ENCODE measurements at places on chromosomes 4 and X. TPM values are rescaled to one million over a fixed set of nuclear protein-coding genes. Genes with fewer than 3 reads are reported as not detected.

GRCh38 chr4:124641715-124642381 is 70.7 kb downstream of the ANKRD50 start:
- no peak for DNase-seq

- DNase-seq: no peak
Observed at GRCh38 chr4:123606336-123606735, 209.7 kb downstream of the SPRY1 start.

DNA sequence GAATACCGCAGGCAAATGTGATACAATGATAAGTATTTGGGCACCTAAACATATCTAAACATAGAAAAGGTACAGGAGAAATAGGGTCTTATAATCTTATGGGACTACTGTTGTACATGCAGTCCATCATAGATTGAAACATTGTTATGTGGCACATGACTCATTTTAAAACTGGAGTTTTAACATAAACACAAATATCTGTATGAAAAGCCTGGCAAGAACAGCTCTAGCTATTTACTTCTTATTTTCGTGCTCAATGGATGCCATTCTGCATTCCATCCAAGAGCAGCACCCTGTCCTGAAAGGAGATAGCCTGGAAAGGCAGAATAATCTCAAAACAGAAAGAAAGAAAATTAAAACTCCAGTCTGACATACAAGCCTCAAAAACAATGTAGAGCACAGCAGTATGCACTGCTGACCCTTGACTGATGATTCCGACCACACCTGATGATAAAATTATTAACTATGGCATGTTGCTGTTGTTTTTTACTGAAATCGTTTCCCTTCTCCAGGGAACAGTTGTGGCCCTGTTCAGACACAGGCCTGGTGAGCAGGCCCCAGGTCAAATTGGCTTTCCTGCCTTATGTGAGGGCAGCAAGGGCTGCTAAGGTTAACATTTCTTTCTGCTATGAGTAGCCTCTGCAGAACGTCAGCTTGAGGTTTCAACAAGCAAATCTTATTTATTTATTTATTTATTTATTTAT is 152.7 kb downstream of the APBB2 start:
- no peak for DNase-seq

GRCh38 chr4:181702864-181703495 is 540.2 kb upstream of the TENM3 start:
- DNase-seq: no peak

DNA sequence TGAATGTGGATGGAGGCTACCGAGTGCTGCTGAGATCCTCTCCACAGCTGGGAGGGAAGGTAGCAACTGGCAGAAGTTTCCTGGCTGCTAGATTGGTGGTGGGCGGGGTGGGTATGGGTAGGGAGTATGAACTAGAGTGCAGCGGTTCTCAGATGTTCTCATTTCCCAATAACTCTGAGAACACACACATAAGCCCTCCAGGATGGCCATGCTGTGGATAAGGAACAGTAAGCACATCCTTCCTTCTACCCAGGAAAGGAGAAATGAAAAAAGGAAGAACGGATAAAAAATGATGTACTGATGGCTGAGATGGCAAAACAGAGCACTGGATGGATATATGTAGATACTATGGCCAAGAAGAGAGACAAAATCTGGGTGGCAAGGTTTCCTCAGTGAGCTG is 116.0 kb downstream of the ZNF827 start:
- no peak for DNase-seq

DNA sequence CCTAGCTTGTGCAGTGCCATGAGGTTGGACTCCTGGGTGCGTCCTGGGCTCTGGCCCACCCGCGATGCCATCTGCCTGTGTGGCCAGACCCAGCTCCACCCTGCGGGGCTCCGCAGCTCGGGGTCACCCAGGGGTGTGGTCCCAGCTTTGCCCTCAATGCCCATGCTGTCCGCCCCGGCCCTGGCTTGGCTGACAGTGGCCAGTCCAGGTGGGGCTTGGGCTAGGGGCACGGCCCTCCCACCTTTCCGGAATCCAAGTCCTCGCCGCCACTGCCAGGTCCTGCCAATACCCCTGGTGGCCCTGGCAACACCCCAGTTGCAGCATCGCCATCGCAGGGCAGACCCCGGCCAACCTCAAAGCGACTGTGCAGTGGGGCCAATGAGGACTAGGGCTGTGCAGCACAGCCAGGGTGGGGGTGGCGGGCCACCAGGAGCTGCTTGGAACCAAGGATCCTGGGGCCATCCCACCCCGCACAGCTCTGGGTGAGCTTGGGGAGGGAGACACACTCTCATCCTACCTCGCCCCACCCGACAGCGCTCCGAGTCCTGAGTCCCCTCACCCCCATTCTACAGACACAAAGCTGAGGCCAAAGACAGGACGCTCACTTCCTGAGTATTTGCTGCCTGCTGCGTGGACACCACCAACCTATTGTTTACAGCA is 80.9 kb downstream of the ZNF718 start:
- no peak for DNase-seq

GRCh38 chr4:24372341-24372740 is 212.0 kb downstream of the DHX15 start:
- no peak for DNase-seq

- DNase-seq: no peak
Observed at GRCh38 chrX:123736333-123736921, 3.6 kb upstream of the THOC2 start.

DNA sequence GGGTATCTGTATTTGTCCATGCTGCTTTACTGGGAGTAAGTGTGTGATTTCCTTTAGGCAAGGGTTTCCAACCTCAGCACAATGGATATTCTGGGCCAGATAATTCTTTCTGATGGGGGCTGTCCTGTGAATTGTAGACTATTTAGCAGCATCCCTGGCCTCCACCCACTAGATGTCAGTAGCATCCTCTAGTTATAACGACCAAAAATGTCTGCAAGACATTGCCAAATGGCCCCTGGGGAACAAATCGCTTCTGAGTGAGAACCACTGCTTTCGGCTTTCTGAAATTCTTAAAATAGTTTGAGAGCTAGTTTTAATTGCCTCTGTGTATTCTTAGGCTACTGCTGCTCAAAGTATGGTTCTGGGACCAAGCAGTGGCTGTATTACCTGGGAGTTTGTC is 81.2 kb upstream of the GPM6B start:
- no peak for DNase-seq

DNA sequence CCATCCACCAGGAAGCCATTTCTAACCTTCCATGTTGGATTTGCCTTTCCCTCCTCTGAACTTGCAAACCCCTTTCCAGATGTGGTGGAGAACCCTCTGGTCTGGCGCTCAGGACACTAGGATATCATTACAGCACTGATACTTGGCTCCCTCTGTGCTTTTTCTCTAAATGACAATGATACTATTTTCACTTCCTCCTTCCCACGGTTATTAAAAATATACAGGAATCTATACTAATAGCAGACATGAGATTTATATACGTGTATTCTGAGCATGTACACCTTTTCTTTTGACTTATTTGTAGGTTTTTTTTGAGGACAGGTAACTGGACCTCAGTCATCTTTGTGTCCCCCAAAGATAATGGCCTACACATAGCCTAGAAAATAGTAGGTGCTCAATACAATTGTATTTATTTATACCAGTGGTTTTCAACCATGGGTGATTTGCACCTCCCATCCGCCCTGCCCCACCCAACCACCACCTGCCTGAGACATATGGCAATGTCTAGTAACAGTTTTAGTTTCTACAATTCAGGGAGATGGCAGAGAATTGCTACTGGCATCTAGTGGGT is 60.4 kb upstream of the PLAC8 start:
- no peak for DNase-seq

DNA sequence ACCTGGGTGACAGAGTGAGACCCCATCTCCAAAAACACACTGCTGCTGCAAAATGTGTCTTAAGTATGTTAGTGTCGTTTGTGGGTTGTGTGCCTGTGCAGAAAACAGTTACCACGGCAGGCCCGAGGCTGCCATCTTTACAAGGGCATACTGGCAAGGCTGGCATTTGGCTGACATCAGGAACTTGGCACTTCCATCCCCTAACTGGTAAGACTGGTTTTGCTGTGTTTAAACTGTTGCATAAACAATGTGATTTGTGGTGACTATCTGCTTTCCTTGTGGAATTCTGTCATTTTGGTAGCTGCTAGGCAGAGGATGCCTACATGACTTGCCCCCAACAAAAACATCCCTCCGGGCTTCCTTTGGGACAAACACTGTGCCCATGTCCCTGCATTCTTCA is 12.3 kb downstream of the LRP2BP start:
- DNase-seq: no peak

DNA sequence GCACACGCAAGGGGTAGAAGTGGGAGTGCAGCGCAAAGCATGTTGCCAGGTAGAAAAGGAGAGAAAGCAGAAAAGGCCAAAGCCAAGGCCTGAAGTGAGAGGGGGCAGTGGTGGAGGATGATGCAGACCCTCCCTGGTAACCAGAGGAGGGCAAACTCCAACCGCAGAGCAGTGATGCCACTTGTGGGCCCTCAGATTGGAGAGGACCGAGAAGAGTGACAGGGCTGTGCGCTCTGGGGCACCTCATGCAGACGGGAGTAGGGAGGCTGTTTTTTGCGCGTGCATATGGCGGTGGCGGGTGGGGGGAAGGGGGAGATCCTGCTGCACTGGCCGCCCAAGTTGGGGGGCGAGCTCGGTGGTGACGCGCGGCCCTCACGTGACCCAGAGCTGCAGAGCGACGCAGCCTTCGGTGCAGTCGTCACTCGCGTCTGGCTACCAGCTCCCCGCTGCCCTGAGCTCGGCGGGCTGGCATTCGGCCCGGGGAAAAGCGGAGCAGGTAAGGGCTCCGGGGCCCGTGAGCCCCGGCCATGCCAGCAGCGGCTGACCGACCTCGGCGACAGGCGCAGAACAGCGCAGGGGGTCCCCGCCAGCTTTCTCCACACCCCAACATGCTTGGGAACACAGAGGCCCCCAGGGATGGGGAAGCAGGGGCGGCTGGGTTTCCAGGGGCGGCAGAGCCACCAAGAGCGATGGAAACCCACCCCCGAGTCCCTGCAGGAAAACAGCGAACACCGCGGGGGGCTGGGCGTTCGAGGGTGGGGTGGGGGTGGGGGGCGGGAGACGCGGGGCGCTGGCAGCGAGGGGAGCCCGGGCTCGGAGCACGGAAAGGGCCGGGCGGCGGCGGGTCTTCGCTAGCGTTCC is at the start of gene BEX3:
TSS of gene BEX3 (plus strand) at position 421 of the 861 bp plus-strand sequence. CDS start 984 bp downstream, outside the sequence.
- DNase-seq: peak; percentile 76

GRCh38 chrX:124720532-124720931 is 374.2 kb downstream of the SH2D1A start:
- no peak for DNase-seq

- DNase-seq: no peak
Observed at GRCh38 chr4:80613470-80613869, 277.9 kb downstream of the CFAP299 start.

DNA sequence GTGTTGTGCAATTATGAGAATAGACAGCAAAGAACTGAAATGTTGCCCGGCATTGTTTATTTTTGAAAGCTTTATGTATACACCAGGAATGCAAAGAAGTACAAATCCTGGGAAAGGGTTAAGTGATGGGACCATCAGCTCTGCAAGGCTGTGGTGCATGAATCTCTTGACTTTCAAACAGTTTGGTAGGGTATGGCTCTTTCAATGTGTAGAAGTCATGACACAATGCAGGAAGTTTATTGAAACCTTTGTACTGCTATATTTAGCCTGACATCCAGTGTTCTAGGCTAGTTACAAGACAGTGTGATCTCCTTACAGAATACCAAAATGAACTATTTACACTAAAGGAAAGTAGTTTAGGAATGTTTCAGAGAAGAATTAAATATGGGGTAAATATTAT is 206.8 kb upstream of the HAND2 start:
- DNase-seq: no peak

GRCh38 chr4:165620913-165621312 is 242.1 kb downstream of the CPE start:
- no peak for DNase-seq

- no peak for DNase-seq
Observed at GRCh38 chr4:120452001-120452400, 385.4 kb upstream of the MAD2L1 start.

- no peak for DNase-seq
Observed at GRCh38 chrX:95056901-95057300, 1382.9 kb downstream of the FAM133A start.

- no peak for DNase-seq
Observed at GRCh38 chr4:30181512-30181911, 538.7 kb upstream of the PCDH7 start.

GRCh38 chr4:186304866-186305505 is 39.0 kb downstream of the F11 start:
- no peak for DNase-seq

DNA sequence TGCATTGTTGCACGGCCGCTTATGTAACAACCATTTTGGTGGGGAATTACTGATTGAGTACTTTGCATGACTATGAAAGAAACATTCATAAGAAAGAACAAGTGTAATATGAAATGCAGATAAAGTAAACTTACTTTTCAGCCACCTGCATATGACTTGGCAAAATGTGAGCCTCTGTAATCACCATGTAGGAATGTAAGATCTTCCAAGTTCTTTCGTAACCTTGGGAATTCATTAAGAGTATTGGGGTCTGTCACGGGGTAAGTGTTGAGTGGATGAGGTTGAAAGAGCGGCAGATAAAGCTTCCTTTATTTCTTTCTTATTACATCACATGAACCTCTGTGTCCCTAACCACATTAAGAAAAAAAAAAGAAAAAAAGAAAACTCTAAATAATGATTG is 348.5 kb upstream of the NR3C2 start:
- no peak for DNase-seq

- peak; percentile 14 for DNase-seq
Observed at GRCh38 chrX:41922431-41923151, 763 bp downstream of the CASK start.

DNA sequence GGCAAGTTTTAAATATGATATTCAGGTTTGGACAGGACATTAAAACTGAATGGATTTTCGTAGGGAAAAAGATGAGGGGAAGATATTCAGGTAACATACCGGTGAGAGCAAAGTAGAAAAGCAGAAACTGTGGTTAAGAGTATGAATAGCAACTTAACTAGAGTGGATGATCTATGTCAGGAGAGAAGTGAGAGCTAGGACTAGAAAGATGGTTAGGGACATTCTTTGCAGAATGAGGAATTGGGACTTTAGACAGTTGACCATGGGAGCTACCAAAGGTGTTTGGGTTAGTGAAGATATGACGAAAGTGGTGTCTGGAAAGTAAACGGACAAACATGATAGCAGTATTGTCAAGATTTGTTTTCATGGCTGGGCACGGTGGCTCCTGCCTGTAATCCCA is 45.2 kb downstream of the ANXA5 start:
- DNase-seq: no peak

Gene GJB1
- 26.1 TPM for total RNA-seq

Gene SUPT20HL2
- total RNA-seq: not detected

Gene ERVMER34-1
- 1.8 TPM for total RNA-seq

Gene DNAAF6
- total RNA-seq: not detected

Gene MAGEA12
- not detected for total RNA-seq

Gene OPHN1
- 34.1 TPM for total RNA-seq

Gene SSX2B
- total RNA-seq: not detected

Gene TMEM156
- total RNA-seq: 1.0 TPM

Gene MRFAP1
- total RNA-seq: 287 TPM
